ENCODE measurements at places on chromosomes 2 and 18. TPM values are rescaled to one million over a fixed set of nuclear protein-coding genes. Genes with fewer than 3 reads are reported as not detected.

The CD207 gene
- not detected for total RNA-seq

The ACTG2 gene
- total RNA-seq = 0.17 TPM

The PROKR1 gene
- not detected for total RNA-seq

The IL36RN gene
- total RNA-seq = 0.59 TPM

Data from A549 treated with RU486 at 1 μM for 4 hours (cell line).